Stimulated activated CD4-positive, alpha-beta T cell treated with anti-CD3 and anti-CD28 coated beads, Interleukin-2, amount 100 ng/mL, for 4 hours (primary cell): ENCODE measurements at places on chromosomes 11 and 22.

DNA sequence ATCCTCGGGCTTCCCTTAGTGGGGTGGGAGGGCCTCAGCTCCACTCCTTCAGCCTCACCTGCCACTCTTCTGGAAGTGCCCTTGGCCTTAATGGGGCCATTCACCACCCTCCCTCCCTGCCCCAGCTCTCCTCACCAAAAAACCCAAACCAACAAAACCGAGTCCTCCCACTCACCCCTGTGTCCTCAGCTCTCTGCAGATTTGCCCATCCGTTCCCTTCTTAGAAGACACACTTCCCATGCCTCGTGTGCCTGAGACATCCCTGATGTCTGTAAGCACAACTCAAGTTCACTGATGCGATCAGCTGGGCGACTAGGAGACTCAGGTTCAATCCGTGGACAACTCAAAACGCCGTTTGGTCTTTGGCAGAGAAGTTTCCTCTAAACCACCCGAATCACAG is 839.2 kb downstream of the TBC1D22A start:
- no peak for DNase-seq

DNA sequence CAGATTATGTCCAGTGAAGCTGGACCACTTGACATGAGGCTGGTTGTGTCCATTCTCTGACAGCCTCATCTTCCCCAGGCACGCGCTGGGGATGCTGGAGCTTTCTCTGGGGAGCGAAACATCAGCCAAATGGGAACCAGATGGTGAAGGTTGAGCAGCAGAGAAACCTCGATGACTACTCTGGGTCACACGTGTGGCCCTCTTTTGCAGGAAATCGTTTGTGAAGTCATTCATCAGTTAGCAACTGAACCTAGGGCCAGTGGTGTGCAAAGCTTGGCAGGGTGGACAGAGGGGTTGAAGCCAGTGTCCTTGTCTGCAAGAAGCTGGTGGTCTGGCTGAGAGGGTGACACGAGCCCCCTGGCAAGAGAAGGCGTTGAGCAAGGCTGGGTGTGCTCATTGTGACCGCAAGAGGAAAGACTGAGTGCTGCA is 109.8 kb downstream of the ZBTB16 start:
- DNase-seq, result no peak

- DNase-seq, result no peak
These were observed 498.2 kb downstream of the KCNA4 start for GRCh38 chr11:29518389-29519174.

GRCh38 chr22:29157759-29158535 is 47.7 kb upstream of the EMID1 start:
- DNase-seq, result no peak

DNA sequence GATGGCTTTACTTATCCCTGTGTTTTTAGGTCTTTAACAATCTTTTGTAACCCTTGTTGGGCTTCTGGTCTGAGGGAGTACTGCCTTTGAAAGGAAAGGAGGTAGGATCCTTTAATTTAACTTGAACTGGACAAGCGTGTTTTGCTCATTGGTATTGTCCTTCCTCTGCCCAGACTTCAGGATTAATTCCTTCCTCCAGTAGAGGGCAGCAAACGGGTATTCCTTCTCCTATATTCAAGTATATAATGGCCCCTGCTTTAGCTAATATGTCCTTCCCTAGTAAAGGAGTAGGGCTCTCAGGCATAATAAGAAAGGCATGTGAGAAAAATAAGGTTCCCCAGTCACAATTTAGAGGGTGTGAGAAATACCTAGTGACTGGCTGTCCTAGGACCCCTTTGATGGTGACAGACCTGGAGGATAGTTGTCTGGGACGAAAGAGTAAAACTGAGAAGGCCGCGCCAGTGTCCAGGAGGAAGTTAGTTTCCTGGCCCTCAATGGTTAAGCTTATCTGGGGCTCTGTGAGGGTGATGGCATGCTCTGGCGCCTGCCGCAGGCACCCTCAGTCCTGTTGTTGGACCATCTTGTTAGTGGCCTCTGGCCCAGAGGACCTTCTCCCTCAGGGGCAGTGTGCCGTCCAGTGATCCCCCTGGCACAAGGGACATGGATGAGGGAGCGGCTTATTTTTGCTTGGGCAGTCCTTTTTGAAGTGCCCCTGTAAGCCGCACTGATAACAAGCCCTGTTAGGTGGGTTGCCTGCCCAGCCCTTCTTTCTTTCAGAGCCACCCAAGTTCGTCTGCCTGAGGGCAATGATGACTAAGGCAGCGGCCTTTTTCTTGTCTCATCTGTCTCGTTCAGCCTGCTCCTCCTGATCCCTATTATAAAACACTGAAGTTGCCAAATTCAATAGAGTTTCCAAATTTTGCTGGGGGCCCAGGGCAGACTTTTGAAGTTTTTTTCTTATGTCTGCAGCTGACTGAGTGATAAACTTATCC is 51.8 kb downstream of the C11orf71 start:
- DNase-seq, result peak; percentile 22

DNA sequence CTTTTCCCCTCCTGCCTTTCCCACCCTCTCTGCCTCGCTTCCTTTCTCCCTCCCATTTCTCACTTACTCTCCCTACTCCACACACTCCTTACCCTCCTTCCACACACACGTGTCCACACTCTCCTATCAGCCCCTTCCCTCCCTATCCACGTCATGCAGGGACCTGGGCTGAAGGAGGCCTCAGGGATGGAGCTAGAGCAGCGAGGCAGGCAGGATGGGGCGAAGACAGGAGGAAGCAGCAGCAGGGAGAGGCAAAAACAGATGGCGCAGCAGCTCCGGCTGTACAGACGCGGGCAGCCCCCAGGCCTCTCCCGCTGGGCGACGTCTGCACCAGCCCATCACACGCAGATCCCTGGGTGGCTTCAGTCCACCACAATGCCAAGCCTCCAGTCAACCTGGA is 97.9 kb downstream of the SPATA19 start:
- DNase-seq, result no peak

DNA sequence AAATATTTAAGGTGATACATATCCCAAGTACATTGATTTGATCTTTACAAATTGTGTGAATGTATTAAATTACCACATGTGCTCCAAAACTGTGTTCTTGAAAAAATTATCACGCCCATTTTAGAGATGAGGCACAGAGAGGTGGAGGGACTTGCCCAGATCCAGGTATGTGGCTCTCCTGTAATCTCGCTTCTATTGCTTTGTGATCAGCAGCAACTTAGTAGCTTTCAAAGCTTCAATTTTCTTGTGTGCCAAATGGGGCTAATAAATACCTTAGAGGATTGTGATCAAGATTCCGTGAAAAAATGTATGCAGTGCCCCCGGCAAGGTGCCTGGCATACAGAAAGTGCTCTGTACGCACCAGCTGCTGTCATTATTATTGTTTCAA is 18.0 kb downstream of the PTPRJ start:
- no peak for DNase-seq

GRCh38 chr11:42054351-42054900 is 595.0 kb upstream of the LRRC4C start:
- no peak for DNase-seq

DNA sequence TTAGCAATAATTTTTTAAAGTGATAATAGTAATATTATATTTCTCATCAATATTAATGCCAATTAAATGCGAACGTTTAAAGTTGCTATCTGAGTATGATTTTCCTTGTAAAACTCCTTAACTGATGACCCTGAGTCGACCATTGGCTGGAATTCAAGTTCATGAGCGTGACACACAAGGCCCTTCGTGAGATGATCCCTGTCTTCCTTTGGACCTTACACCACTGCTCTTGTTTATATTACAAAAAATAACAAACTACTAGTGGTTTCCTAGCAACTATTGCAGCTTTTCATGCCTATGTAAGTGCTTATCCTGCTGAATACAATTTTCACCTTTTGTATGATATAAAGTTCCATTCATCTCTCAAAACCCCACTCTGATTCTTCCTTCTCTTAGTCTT is 752.9 kb downstream of the CNTN5 start:
- DNase-seq, result no peak

GRCh38 chr11:130092661-130093060 is 23.0 kb downstream of the APLP2 start:
- DNase-seq, result no peak

GRCh38 chr11:59112494-59112893 is 5.5 kb downstream of the FAM111B start:
- DNase-seq, result no peak

DNA sequence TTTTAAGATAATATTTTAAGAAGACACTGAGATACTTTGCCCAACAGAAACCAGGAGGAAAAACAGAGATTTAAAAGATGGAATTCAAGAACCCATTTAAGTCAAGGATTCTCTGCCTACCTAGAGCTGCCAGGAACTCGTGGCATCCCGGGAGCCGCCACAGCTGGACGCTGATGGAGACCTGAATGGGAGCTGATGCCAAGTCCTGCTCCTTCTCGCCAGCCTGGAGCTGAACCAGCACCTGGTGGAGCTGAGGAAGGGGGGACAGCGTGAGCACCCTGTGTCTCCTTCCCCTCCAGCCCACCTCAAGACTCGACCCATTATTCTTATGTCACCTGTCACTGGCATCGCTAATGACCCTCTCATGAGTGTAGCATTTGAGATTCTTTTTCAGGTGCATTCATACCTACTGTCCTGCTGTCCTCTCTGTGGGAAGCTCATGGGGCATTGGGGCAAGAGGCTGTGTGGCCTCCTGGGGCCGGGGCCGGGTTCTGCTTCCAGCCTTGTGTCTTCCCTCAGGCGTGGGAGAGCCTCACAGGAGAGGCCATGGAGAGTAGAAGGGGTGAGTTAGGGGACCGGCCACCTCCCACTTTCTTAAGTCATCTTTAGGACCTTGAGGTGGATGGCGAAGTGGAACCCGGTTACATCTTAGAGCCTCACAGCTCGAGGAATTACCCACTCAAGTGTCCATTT is 70.8 kb upstream of the PITPNB start:
- no peak for DNase-seq

- DNase-seq, result no peak
These were observed 124.9 kb downstream of the MN1 start for GRCh38 chr22:27676545-27677213.

GRCh38 chr11:12930850-12931249 is 78.3 kb upstream of the RASSF10 start:
- no peak for DNase-seq

DNA sequence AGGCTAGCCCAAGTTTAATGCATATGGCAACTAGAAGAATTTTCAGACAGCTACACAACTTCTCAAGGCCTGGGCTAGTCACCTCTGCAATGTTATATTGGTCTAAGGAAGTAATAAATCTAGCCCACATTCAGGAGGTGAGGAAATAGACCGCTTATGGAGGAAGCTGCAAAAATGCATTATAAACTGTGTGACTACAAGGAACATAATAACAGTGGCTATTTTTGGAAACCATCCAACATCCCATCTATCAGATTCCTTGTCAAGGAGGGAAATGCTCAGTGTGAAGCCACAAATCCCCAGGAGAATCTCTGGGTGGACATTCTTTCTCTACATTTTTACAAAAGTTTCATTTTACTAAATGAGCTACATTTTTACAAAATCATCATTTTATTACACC is 76.1 kb downstream of the BBOX1 start:
- no peak for DNase-seq

DNA sequence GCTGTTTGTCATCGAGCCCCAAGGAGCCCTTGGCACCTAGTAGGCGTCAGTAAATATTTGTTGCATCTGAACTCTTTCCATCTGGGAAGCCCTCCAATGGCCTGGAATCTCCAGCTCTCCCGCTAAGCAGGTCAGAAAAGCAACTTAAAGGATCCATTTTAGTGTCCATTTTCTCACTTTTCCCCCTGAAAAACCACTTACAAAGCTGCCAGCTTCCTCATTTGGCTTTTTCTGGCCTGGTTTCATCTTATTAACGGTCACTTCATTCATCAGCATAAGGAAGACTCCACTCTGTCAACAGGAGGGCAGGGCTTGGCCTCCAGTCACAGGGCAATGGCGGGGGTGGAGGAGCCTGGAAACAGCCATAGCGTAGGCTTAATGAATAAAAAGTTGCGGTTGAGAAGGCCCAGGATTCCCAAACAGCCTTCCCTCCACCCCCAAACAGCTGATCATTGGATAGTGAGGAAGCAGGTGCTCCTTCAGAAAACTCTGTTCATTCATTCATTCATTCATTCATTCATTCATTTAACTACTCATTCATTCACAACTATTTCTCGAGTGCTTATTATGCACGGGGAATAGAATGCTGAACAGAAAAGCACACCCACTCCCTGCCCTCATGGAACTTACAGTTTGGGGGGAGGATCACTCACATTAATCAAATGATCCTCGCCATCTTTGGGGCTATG is 104.5 kb upstream of the RCN1 start:
- no peak for DNase-seq

DNA sequence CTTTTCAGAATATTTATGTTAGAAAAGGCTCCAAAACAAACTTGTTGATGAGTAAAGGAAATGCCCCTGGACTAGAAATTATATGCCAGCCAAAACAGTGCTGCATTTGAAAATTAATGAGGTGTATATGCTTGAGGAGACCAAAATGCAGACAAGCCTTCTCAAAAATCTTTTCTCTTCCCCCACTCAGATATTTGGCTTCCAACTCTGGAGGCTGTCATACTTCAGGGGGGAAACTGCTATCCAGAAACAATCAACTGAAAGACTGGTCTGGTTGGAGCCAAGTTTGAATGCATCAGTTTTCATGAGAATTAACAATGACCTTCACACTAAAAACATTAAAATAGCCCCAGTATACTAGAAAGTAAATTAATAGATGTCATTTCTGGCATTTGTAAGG is 98.2 kb downstream of the SGSM3 start:
- no peak for DNase-seq

DNA sequence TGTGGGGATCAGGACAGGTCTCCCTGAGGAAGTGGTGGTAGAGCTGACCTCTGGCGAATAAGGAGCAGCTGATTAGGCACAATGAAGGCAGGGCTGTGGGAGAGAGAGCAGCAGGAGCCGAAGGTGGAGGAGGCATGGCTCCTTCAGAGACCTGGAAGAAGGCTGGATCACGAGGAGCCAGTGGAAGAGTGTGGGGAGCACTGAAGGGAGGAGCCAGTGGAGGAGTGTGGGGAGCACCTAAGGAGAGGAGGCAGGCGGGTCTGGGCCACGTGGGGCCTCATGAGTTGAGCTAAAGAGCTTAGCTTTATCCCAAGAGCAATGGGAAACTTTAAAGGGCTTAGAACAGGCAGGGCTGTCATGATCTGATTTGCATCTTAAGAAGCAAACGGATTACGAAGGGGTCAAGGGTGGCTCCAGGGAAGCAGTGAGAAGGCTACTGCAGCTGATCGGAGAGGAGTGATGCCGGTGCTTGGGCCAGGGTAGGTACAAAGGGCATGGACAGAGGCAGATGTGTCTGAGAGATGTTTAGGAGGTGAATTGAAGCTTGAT is 44.9 kb upstream of the EIF3D start:
- no peak for DNase-seq
